ENCODE measurements at places on chromosomes 13 and 19.

GRCh38 chr13:27147530-27148170, 24.0 kb downstream of the USP12 start:
- H3K27me3 ChIP-seq, result no peaks in the 10 kb centered on the region
- DNase-seq, result no peak
- no peaks in the 10 kb centered on the region for H3K4me1 ChIP-seq
- no peak overlapping the region for H3K4me3 ChIP-seq

GRCh38 chr19:38473201-38473600, 39.7 kb downstream of the RYR1 start:
- DNase-seq, result no peak
- H3K27me3 ChIP-seq, result no peaks in the 10 kb centered on the region
- H3K36me3 ChIP-seq, result peaks cover 3% of the 10 kb centered on the region
- no peak overlapping the region for H3K27ac ChIP-seq
- H3K4me3 ChIP-seq, result no peak overlapping the region

DNA sequence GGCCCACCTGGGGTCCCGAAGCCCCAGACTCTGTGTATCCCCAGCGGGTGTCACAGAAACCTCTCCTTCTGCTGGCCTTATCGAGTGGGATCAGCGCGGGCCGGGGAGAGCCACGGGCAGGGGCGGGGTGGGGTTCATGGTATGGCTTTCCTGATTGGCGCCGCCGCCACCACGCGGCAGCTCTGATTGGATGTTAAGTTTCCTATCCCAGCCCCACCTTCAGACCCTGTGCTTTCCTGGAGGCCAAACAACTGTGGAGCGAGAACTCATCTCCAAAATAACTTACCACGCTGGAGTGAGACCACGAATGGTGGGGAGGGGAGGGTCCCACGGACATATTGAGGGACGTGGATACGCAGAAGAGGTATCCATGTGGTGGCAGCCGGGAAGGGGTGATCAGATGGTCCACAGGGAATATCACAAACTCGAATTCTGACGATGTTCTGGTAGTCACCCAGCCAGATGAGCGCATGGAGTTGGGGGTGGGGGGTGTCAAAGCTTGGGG, 1.0 kb upstream of the ICAM5 start:
- no peak overlapping the region for H3K27ac ChIP-seq
- H3K27me3 ChIP-seq, result peaks cover 67% of the 10 kb centered on the region
- peak; percentile 65 for DNase-seq
- H3K4me1 ChIP-seq, result no peaks in the 10 kb centered on the region
- H3K4me3 ChIP-seq, result peak overlapping the region; percentile 50

DNA sequence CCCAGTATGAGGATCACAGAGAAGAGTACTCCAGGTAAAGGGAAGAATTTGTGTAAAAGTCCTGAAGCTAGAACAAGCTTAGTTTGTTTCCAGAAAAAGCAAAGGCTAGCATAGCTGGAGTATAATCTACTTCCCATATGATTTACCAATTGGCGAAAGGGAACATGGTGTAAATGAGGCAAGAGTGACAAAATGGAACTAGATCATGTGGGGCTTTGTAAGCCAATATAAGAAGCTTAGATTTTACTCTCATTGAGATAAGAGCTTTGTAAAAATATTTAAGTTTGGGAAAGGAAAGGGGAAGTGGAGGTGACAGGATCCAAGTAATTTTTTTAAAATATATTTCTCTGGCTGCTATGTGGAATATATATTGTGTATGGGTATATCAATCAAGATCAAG, 234.9 kb downstream of the KCTD12 start:
- peaks cover 3% of the 10 kb centered on the region for H3K4me1 ChIP-seq
- no peaks in the 10 kb centered on the region for H3K27me3 ChIP-seq

- H3K36me3 ChIP-seq, result no peaks in the 10 kb centered on the region
- peaks cover 2% of the 10 kb centered on the region for H3K4me1 ChIP-seq
- no peaks in the 10 kb centered on the region for H3K27me3 ChIP-seq
- H3K27ac ChIP-seq, result no peak overlapping the region
- H3K4me3 ChIP-seq, result no peak overlapping the region
- no peak for DNase-seq
Observed at GRCh38 chr13:21009036-21009435, 52.4 kb downstream of the LATS2 start.
